Putamen (tissue), 1 donor: ENCODE measurements at places on chromosomes 1 and 21.
A peak's percentile ranks its signal among the peaks of the same experiment; 100 is the strongest.

- no peak for DNase-seq
Measured at GRCh38 chr1:156874142-156874541, 13.5 kb downstream of the NTRK1 start.

GRCh38 chr1:244068567-244068966, 17.5 kb downstream of the ZBTB18 start:
- no peak for DNase-seq

GRCh38 chr1:41678111-41678878, 193.8 kb upstream of the EDN2 start:
- DNase-seq = no peak

- peak; percentile 48 for DNase-seq
Measured at GRCh38 chr1:155598842-155599331, 11.1 kb upstream of the MSTO1 start.

DNA sequence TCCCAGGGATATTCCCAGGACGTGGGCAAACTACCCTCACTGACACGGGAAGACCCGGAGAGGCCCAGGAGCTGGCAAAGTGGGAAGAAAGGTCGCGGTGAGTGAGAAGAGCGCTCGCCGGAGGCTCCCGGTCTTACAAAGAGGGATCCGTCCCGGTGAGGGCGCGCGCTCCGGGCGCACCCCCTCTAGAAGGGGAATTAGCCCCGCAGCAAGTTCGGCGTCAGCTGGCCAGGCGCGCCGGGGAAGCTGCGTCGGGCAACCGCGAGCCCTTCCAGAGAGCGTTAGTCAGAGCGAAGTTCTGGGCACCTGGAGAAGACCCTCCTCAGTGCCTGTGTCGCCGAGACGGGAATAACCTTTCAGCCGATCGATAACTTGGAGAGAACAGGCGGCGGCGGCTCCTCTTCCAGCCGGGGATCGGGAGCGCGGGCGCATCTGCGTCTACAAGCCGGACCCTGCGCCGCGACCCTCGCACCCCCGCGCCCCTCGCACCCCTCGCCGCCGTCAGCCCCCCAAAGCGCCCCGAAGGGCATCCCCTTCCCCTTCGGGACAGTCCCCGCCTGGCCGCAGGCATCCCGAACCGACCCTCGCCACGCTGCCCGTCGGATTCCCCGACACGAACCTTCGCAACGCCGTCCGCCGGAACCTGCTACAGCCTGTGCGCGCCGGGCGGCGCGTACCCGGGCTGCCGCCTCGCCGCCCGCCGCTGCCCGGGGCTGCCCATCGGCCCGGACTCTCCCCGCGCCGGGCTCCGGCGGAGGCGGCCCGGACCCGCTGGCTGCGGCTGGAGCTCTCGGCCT, 485 bp downstream of the SIPA1L2 start:
- peak; percentile 41 for DNase-seq

DNA sequence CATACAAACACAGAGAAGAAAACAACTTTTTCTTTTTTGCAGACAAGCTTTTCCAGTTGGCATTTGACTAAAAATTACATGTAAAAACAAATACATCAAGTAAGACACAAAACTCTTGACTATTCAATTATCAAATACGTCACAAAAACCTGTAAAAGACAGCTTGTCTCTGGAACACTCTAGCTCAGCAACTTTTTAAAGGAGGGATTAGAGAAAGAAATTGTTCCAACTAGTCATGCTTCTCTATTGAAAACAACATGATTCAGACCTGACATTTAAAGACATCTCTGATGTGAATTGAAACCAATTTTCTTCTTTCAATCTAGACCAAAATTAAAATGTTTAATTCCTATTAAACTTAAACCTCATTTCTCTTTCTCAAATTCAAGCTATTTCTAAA, 30.3 kb downstream of the SMYD3 start:
- no peak for DNase-seq

DNA sequence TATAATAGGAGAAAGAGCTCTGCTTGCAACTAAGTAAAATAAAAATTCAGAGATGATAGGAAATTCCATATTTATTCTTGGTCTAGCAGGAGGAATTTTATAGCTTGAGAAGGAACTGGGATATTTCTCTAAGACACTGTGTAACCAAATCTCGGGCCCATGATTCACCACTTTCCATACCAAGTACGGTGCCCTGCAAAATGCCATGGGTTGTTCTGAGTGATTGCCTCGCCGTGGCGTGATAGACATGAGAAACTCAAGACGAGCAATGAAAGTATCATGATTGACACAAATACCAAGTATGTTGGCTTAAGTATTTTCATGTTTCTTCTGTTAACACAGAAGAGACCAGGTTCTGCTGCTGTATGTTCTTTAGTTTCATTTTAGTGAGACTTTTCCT, 167.2 kb downstream of the LMO4 start:
- no peak for DNase-seq

DNA sequence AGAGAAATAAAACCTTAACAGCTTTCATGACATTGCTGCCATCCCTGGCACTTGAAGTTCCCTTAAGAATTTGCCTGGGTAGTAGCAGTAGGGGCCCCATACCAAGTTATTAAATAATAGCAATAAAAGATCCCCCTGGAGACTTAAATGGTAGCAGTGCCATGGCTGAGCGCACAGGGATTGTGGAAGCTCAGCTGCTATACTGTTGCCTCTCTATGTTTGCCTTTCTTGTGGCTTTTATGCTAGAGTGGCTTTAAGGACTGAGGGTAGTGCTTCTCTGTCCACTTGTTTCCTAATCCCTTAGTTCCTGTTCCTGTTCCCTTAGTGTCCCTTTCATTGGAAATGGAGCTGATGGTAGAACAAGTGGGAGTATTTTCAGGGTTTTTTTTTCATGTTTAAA, 42.1 kb downstream of the NCF2 start:
- DNase-seq = no peak

DNA sequence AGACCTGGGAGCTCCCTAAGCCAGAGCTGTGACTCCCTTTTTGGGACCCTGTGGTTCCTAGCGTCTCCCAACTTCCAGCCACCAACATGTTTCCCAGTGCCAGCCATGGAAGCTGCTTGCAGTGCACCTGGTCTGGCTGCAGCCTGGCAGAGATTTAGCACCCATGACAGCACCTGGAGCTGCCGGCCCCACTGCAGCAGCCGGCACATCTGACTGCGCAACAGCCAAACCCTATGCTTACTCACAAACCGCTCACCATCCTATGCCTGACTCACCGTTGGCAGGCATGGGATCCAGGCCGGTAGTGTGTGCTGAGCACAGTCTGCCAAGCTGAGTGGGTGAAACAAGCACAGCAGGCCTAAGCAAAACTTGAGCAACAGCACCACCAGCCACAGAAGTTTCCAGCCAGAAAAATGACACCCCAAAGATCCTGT, 435.9 kb upstream of the PRMT6 start:
- no peak for DNase-seq

DNA sequence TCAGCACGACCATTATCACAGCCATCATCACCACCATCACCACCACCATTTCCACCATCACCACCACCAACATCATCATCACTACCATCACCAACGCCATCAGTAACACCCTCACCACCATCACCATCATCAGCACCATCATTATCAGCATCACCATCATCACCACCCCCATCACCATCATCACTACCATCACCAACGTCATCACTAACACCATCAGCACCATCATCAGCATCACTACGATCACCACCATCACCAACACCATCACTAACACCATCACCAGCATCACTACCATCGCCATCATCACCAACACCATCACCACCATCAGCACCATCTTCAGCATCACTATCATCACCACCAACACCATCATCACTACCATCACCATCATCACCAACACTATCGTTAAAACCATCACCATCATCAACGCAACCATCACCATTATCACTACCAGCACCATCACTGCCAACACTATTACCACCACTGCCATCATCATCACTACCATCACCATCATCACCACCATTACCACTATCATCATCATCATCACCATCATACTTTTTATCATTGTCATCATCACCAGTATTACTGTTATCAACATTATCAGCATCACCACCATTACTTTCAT, 1.3 kb downstream of the TAS1R2 start:
- DNase-seq = no peak

- no peak for DNase-seq
Measured at GRCh38 chr21:29177800-29178199, 47.4 kb downstream of the MAP3K7CL start.

- DNase-seq = no peak
Measured at GRCh38 chr1:232872738-232873137, 67.5 kb downstream of the MAP10 start.

DNA sequence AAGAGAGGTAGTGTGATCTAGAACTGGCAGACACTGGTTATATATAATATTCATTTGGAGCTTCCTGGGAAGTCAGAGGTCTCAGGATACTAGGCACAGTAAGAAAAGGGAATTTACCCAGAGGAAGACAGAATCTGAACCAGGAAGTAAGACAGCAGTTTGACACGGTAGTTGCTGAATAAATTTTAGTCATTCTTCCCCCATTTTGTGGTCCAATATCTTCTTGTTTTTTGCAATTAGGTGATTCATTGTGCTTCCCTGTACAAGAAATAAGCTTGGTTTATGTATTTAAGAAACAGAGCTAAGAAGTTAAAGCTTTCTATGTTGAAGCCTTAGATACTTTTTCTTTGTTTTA, 1.3 kb downstream of the TMEM167B start:
- DNase-seq = no peak

DNA sequence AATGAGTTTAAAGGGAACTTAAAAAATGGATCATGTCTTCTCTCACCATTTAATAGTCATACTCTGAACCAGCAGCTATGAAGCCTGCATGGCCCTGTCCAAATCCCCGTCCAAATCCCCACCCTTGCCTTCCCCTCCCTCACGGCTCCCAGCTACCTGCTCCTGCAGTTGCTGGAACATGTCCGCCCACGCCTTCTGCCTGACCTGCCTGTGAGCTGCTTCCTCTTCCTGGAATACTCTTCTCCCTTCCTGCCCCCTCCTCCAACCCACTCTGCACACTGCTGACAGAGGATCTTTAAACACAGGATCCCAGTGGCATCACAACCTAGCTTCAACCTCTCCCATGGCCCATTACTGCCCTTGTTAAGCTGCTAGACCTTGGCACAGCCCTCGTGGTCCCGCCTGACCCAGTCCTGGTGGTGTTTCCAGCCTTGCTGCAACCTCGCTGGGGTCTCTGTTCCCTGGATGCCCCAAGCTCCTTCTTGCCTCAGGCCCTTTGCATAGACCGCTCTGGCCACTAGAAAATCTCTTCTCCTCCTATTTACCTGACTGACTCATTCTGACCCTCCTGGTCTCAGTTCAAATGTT, 118.3 kb downstream of the PTPRU start:
- no peak for DNase-seq

- no peak for DNase-seq
Measured at GRCh38 chr21:28640326-28640725, 352.4 kb downstream of the LTN1 start.

DNA sequence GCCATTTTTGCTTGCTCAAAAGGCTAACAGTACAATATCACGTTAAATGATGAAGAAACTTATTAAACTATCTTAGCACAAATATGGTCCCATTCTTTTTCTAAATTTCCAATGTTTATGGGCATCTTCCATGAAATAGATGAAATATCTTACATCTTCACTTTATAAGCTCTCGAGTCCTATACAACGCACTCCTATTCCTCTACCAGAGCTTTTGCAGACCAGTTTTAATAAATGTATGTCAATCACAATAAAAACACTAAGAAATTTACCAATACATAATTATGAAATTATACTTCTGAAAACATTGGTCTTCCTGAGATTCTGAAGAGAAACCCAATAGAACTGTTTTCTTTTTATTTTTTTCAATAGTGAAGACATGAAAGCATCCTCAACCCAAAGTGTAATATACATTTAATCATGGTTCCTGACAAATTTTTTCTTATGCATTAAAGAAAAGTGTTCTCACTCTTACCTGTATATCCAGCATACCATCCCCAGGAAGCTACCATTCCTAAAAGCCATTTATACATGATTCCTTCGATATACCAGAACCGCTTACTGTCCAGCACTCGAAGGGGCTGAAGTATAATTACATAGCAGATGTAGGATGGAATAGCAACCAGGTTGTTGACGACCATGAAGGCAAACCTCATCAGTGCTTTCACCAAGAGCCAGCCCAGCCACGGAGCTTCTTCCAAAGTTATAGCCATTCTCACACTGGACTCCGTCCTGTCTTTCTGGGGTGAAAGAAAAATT, 1.8 kb downstream of the LPGAT1 start:
- DNase-seq = no peak

- peak; percentile 2 for DNase-seq
Measured at GRCh38 chr1:192311281-192311680, 5.5 kb upstream of the RGS21 start.

DNA sequence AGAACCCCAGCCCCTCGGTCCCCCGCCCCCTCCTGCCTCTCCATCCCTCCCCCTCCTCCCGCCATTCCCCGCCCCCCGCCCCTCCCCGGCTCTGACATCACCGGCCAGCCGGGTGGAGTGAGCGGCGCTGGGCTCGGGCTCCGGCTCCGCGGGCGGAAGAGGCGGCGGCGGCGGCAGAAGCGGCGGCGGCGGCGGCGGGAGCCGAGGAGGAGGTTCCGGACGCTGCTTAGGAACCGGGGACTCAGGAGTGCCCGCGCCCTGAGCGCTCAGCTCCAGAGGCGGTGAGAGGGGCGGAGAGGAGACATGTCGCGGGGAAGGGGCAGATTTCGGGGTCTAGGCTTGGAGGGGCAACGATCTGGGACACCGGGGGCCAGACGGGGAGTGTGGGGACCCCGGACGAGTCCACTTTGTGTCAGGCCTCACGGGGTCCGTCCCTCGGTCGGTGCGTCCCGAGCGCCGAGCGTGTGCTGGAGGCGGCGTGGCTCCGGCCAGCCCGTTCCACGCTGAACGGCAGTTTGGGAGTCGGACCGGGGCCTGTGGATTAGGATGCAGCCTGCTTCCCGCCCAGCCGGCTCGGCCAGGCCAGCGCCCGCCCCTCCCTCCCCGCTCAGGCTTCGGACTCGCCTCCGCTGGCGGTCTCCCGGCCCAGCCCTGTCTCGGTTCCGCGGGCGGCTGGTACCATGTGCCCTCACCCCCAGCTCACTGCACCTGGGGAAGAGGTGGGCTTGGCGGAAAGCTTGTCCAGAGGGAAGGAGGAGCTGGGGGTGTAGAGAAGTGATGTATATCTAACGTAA, at the start of gene PEA15:
Gene PEA15, plus strand, starts transcription at position 143 of the 794 bp plus-strand sequence. CDS start 6,161 bp downstream, outside the sequence.
- DNase-seq = peak; percentile 82

- DNase-seq = no peak
Measured at GRCh38 chr1:92211166-92211565, 6.5 kb upstream of the C1orf146 start.

DNA sequence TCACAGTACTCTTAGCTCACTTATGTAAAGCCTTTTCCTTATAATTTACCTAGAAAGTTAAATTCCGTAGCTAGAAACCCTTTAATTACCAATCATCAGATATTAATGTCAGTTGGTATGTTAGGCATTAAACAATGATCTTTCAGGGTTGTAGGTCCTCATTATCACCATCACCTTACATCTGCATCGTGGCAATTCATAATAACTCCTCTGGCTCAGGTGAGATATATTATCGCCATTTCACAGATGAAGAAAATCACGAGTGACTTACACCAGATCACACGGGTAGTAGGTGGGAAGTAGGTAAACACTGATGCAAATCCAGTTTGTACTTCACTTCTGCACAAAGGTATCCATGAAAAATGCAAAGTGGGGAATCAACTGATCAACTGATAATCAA, 639 bp downstream of the NUP133 start:
- no peak for DNase-seq

- no peak for DNase-seq
Measured at GRCh38 chr1:237384213-237384612, 342.2 kb downstream of the RYR2 start.
